Frontal cortex (tissue), 4 donors: ENCODE measurements at places on chromosomes 1 and 21. TPM values are rescaled to one million over a fixed set of nuclear protein-coding genes. Genes with fewer than 3 reads are reported as not detected.

The CRB1 gene
- 16.7 TPM for total RNA-seq

The OR2L5 gene
- 0.41 TPM for total RNA-seq

The TEX38 gene
- total RNA-seq, result not detected

- no peak for DNase-seq
Measured at GRCh38 chr1:165253818-165254254, 102.7 kb downstream of the LMX1A start.

DNA sequence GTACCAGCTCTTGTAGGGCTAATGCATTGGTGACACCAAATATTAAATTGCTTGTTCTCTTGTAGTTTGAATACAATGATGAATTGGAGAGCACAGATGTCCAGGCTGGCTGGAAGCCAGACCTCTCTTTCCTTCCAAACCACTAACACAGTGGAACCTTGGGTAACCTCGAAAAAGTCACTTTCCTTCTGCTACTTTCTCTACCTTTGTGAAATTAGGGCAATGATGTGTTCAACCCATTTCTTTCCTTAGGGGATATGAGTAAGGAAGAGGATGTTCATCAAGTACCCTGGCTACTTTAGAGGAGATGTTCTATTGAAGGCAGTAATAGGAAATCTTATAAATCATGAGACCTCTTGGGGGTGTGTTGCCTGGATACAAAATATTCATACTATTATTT is 55.7 kb downstream of the XCL2 start:
- no peak for DNase-seq

DNA sequence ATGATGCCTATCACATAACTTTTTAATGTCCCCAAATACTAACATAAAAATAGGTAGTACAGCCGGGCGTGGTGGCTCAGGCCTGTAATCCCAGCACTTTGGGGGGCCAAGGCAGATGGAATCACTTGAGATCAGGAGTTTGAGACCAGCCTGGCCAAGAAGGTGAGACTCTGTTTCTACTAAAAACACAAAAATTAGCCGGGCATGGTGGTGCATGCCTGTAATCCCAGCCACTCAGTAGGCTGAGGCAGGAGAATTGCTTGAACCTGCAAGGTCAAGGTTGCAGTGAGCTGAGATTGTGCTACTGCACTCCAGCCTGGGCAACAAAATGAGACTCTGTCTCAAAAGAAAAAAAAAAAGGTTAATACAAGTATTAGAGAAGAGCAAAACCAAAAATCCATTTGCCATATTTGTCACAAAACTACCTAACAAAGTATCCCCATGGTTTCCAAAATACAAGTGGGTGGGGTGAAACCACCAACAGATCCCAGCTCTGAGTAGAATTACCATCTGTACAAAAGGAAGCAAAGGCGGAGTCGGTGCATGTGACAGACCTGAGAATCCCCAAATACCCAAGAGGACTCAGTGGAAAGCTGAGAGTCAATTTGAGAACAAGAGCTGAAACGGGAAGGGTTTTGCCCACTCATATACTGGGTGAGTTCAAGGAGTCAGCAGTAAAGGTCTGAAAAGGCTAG is 113.2 kb downstream of the TOMM20 start:
- no peak for DNase-seq

DNA sequence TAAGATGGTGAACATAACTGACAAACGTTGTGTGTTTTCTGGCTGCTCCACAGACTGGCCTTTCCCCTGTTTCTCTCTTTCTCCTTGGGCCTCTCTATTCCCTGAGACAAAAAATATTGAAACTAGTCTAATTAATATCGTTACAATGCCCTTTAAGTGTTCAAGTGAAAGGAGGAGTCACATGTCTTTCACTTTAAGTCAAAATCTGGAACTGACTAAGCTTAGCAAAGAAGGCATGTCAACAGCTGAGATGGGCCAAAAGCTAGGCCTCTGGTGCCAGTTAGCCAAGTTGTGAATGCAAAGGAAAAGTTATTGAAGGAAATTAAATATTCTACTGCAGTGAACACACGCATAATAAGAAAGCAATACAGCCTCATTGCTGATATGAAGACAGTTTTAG is 32.2 kb upstream of the FCRL3 start:
- no peak for DNase-seq

- no peak for DNase-seq
Measured at GRCh38 chr21:45326169-45326851, 38.6 kb upstream of the POFUT2 start.

DNA sequence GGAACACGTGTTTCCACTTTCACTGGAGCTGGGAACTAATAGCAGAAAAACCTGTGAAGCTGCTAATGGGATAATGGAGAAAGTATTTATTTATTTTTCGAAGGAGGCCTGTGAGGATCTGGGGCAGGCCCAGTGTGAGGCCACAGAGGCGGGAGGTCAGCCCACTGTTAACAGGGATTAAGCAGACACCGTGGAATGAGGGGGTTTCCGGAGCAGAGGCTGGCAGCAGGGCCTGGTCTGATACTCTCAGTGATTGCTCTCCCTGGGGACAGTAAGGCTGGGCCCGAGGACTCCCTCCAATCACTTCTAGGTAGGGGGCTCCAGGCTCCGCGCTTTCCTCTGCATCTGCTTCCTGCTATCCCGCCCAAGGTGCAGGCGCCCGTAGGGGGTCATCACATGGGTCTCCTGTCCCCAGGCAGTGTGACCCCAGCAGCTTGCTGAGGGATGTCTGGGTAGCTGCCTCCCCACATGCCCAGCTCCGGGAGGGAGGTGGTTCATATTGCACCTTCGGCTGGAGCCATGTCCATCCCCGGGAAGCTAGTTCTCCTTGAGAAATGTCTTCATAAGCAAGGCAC is 28.8 kb upstream of the CDCA8 start:
- no peak for DNase-seq

GRCh38 chr1:35449334-35450008 is 107.7 kb downstream of the KIAA0319L start:
- no peak for DNase-seq

GRCh38 chr21:18772404-18772803 is 368.8 kb upstream of the TMPRSS15 start:
- no peak for DNase-seq

DNA sequence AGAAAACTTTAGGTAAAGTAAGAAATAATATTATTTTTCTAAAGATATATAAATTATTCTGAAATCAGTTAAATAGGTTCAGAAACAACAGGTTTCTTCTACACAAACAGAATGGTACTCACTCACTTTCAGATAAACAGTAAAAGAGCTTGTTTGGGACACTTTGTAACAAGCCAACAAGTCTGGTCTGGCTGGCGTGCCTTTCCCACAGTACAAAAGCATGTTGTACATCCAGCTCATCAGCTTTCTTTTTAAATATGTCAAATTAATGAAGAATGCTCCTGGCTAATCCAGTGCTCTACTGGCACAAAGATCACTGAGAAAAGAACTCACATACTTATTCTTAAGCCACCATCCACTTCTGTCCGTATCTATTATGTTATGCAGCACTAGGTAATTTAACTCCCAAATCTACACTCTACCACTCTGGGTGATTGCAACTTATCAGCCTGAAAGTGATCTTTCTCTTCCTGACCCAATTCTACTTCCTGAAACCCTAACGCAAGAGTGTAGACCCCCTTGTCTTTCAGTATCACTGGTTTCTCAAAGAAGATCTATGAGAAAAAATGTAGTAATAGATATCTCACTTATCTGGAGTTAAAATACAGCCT is 32.6 kb downstream of the TRIT1 start:
- no peak for DNase-seq

DNA sequence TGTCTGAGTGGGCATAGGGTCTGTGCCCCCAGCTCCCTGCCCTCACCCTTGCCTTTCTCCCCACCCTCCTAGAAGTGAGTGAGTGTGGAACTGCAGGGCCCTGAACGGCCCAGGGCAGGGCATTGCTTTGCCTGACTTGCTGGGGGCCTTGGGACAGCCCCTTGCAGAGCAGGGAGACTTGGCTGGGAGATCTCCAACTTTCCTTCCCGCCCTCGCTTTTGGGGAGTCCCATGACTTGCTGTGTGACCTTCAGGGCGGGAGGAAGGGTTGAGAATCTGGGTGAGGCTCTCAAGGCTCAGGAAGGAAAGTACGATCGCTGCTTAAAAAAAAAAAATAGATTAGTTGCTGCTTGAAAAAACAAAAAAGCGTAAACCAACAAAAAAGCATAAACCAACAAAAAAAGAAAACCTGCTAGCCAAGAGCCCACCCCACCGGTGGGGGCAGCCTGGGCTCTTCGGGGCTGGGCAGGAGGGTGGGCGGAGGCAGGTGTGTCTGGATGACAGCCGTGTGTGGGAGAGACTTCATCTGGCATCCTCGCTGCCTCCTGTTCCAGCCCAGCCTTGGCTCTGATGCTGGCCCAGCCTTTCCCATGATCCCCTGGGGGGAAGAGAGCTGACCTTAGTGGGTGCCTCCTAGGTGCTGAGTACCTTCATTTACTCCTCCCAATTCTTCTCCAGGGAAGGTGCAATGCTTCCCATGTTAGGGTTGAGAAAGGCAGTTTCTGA is 6.5 kb downstream of the NBL1 start:
- no peak for DNase-seq

GRCh38 chr1:110580244-110580643 is 25.9 kb downstream of the KCNA2 start:
- DNase-seq, result no peak

DNA sequence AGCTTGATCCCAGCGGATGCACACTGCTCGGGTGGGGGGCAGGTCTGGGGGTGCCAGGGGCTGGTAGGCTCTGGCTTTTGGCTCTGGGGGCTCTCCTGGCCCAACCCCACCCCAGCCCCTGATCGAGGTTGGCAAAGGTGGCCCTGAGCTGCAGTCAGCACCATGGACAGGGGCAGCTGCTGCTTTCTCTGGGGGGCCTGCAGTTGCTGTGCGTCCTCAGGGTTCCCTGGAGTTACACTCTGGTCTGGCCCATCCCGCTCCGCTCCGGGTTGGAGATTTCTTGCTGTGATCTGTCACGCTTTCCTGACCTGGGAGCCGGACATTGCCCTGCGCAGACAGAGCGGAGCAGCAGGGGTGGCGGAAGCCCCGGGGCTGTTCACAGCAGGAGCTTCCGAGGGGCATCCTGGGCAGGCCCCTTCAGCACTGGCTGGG is 8.0 kb upstream of the PLCH2 start:
- no peak for DNase-seq

DNA sequence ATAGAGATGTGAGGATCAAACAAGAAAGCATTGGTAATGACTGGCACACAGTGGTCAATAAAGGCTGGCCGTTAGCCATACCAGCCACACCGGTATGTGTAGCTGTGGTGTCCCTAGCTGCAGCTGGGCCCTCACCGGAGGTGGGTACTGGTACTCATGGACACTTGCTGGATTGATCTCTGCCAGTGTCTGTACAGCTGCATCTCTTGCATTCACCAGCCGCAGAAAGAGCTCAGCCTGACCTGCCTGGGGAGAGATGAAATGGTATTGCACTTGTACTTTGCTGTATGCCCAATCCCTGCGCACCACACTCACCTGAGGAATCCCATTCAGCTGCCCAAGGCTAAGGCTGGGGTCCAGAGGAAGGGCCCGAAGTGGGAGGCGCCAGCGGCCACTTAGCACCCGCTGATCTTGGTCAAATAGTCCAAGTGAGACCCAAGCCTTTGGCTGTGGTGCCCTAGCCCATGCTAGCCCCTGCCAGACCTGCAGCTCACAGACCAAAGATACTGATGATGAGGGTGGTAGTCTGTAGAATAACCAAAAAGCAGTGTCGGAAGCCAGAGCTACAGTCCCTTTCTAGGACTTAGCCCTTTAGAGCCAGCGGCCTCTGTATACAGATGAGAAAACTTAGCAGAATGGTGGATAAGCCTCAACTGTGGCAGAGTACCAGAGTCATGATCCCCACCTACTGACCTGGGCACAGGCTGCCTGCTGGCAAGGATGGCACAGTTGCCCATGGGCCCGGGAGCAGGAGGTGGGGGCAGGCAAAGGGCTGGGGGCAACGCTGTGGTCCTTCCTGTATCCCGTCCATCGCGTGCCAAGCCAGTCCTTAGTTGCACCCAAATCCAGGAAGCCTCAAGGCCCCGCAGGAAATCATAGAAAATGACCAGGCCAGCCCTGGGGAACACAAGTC is 3.0 kb downstream of the CCDC17 start:
- no peak for DNase-seq

DNA sequence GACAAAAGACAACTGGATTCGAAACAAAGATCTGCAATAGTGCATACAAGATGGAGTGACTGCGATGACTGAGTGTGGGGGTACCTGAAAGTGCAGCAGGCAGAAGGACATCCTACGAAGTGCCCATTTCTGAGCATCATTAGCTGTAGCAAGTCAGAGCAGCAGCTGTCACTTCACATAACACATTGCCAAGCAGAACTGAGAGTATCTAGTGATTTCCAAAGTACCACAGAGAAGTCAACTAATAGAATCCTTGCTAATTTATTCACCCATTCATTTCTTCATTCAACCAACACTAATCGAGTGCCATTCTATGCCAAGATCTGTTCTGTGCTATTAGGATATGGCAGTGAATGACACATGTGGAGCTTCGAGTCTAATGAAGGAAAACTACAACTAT is 31.6 kb upstream of the CAMSAP2 start:
- DNase-seq, result no peak
